Kidney (tissue), 22 donors: ENCODE measurements at places on chromosomes 1 and 21. TPM values are rescaled to one million over a fixed set of nuclear protein-coding genes. Genes with fewer than 3 reads are reported as not detected.

- no peak for DNase-seq
Observed at GRCh38 chr1:40740039-40740996, 43.3 kb upstream of the KCNQ4 start.

DNA sequence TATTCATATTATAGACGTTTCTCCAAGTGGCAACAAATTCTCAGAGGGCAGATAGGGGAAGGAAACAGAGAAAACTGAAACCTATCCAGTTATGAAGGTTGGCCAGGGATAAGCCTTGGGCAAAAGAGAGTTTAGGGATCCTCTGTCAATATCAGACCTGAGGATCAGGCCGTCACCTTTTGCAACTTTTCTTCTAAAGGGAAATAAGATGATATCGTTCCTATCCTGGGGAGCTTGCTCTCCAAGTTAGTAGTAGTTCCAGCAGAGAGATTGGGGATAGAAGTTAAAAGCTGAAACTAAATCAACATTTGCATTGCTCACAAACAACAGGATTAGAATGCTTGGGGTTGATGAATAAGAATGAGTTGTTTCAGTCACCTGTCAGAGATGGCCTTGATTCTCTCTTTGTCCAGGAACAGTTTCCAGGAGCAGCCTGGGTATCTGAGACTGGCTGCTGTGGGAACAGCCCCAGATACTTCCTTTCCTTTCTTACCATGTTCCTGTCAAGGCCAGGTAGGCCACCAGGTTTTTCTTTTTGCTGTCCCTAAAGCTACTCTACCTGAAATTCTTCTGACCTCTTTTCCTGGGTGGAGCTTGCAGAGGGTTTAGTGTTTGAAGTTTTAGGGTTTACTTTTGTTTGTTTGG, 2.5 kb downstream of the RIIAD1 start:
- no peak for DNase-seq

GRCh38 chr1:7942214-7942921, 1.7 kb upstream of the TNFRSF9 start:
- DNase-seq: peak; percentile 65

The ESRRG gene
- polyA plus RNA-seq: 11.9 TPM

- DNase-seq: no peak
Observed at GRCh38 chr1:103180660-103181059, 72.3 kb upstream of the COL11A1 start.

The AMY1A gene
- not detected for polyA plus RNA-seq
